ENCODE measurements at places on chromosomes 4 and X.
A peak's percentile ranks its signal among the peaks of the same experiment; 100 is the strongest.

- DNase-seq = peak; percentile 3
Measured at GRCh38 chrX:75038925-75039324, 113.7 kb upstream of the NEXMIF start.

- DNase-seq = no peak
Measured at GRCh38 chr4:103664436-103665075, 55.2 kb downstream of the TACR3 start.

GRCh38 chr4:102525097-102525496, 23.9 kb downstream of the NFKB1 start:
- no peak for DNase-seq

- no peak for DNase-seq
Measured at GRCh38 chrX:24023544-24023943, 3.4 kb downstream of the KLHL15 start.

DNA sequence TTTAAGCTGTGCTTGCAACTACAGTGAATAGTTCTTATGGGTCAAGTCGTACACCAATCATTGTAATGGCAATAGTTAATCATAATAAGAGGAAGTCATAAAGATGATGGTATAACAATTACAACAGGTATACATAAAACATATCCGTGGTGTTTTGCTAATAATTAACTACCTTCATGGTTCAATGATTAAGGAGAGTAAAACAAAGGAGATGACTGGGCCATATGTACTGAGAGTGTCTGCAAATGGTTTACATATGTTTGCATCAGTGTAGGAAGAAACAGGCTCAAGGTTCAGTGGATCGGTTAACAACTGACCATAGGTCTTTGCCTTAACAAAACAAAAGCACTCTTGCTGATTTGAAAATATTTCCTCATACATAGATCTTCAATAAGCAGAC, 253.0 kb downstream of the COX7B2 start:
- DNase-seq = no peak

- DNase-seq = no peak
Measured at GRCh38 chr4:137960371-137961050, 281.6 kb downstream of the SLC7A11 start.

DNA sequence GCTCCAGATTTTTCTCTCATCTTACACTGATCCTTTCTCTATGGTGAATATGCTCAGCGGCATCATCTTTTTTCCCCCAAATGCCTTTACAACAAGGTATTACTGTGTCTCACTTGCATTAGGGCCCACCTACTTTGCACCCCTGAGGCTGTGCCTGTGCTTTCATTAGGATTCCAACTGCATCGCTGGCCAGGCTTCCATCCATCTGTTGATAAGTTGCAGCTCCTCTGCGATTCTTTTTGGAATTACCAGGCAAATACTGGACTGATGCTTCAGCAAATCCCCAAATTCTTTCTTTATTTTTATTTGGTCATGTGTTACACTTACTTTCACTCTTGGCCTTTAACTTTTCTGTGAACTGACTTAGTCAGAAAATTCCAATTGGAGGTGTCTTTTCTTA, 77.3 kb downstream of the AFF2 start:
- no peak for DNase-seq

DNA sequence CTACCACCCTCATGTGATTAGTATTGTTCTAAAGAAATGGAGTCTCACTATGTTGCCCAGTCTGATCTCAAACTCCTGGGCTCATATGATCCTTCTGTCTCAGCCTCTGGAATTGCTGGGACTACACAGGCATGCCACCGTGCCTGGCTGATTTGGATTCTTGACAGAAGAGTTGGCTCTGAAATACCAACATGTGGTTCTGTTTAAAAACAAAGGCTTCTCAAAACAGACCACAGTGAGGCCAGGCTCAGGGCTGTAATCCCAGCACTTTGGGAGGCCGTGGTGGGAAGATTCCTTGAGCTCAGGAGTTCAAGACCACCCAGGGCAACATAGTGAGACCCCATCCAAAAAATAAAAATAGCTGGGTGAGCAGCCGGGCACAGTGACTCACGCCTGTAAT, 126.7 kb downstream of the DHRSX start:
- DNase-seq = no peak

- DNase-seq = no peak
Measured at GRCh38 chrX:151762802-151763201, 28.3 kb downstream of the CNGA2 start.

- DNase-seq = no peak
Measured at GRCh38 chr4:2937146-2937857, 25.9 kb downstream of the NOP14 start.

- DNase-seq = no peak
Measured at GRCh38 chrX:93585661-93586060, 87.7 kb downstream of the NAP1L3 start.

DNA sequence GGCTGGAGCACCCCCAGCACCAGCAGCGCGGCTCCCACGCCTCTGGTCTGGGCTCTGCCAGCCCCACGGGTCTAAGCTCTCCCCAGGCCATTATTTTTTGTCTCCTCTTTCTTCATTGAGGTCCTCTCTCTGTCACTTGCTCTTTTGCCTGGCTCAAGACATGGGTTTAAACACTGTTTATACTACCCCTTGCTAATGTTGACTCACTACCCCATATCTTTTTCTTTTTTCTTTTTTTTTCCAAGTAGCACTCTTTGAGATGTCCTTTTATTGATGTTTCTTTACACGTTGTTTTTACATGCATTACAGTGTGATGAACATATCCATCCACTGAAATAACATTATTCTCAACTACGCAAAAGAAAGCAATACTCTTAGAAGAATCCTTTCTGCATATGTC, 1.7 kb upstream of the ERVMER34-1 start:
- no peak for DNase-seq

DNA sequence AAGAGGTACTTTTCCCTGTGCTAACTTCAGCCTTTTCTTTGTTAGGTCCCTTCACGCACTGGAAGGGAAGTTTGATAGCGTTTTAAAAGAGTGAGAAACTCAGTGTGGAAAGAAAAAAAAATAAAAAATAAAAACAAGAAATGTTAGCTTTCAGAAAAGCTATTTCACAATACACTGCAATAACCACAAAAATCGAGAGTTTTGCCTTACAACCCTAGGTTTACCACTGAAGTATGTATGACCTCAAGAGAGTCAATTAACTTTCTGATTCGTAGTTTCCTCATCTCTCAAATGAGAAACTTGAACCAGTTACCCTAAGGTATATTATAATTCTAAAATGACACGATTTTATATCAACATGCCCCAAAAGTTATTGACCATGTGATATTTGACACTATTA, 93.9 kb upstream of the JADE1 start:
- DNase-seq = no peak

- no peak for DNase-seq
Measured at GRCh38 chrX:129529685-129530281, 6.5 kb upstream of the SMARCA1 start.

DNA sequence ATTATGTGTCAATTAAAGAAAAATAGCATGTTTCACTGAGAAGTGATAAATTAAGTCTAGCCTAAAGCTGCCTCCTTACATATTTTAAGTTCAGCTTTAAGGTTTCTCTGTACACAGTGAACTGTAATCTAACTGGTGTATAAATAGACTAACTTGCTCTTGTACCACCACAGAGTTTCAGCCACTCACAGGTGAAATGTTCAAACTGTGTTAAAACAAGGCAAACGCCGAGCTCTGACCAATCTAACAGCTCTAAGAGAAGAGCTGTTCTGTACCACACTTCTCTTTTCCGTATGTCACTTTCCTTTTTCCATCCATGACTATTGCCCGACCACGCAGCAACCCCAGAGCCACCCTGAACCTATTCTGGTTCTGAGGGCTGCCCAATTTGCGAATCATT, 64.5 kb downstream of the DCHS2 start:
- DNase-seq = no peak

- DNase-seq = no peak
Measured at GRCh38 chr4:140755774-140756318, 339 bp downstream of the TBC1D9 start.

DNA sequence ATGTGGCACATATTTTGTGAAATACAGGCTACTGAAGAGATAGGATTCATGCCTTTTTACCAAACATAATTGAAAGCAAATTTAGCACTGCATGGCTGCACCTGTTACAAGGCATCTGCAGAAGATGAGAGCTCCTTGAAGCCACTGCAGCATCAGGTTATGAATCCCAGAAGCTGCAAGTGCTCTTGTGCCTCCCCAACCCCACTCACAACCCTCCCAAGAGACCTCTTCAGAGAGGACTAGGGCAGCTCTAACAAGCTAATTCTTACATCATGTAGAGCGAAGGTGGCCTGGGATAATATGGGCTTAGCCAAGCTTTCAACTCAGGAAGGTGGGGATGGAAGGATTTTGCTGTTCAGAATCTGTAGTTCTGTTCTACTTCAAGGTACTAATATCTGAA, 27.2 kb downstream of the MFAP3L start:
- no peak for DNase-seq

DNA sequence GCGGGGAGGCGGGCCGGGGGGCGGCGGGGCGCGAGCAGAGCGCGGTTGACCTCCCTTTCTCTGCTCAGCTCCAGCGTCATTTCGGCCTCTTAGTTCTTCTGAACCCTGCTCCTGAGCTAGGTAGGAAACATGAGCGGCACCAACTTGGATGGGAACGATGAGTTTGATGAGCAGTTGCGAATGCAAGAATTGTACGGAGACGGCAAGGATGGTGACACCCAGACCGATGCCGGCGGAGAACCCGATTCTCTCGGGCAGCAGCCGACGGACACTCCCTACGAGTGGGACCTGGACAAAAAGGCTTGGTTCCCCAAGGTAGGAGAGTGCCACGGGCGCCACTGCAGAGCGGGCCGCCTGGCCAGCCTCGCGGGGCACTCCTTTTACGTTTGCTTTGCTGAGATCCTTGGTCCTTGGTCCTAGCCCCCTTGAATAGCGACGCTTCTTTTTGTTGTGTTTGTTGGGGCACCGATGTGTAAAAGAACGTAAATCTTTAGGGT, at the start of gene HTATSF1:
Gene HTATSF1, plus strand, starts transcription at position 37 of the 497 bp plus-strand sequence. Its CDS starts 93 bp downstream, at position 130.
- no peak for DNase-seq

- DNase-seq = no peak
Measured at GRCh38 chr4:188986271-188986689, 847.0 kb downstream of the TRIML1 start.

- DNase-seq = no peak
Measured at GRCh38 chrX:9897761-9898161, 69.4 kb upstream of the CLDN34 start.

DNA sequence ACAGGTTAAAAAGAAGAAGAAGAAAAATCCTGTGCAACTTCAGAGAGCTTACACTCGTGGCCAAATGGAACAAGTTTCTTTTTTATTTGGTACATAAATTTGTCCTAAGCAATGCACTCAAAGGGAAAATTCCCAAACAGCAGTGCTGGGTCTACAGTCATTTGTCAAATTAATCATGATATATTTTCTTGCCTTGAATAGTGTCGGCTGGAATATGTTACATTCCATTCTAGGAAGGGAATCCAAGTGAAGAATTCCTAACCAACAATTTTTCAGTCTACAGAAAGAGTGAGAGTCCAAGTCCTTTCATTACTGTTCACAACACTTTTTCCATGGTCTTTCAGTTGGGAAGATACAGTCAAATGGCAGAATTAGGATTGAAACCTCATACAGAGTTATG, 63.9 kb downstream of the HAND2 start:
- no peak for DNase-seq

- DNase-seq = no peak
Measured at GRCh38 chr4:15132739-15133138, 130.5 kb downstream of the CPEB2 start.

DNA sequence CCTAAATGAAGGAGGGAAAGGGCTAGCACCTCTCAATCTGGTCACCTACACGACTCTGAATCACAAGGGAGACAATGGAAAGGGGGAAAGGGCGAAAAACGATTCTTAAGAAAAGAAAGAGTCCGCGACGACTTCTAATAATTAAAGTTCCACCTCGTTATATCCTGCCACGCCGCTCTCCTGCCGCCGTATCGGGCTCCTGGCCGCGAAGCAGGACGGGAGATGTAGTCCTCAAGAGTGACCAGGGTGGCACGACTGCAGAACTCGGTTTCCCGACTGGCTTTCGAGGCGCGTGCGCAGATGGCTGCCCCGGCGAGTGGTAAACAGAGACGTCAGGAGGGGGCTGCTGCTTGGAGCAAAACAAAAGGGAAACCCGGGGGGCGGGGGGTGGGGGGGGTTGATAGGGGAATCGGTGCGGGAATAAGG, at the start of gene FOXO4:
Gene FOXO4, plus strand, starts transcription at position 297 of the 426 bp plus-strand sequence. CDS start 678 bp downstream, outside the sequence.
- peak; percentile 85 for DNase-seq

DNA sequence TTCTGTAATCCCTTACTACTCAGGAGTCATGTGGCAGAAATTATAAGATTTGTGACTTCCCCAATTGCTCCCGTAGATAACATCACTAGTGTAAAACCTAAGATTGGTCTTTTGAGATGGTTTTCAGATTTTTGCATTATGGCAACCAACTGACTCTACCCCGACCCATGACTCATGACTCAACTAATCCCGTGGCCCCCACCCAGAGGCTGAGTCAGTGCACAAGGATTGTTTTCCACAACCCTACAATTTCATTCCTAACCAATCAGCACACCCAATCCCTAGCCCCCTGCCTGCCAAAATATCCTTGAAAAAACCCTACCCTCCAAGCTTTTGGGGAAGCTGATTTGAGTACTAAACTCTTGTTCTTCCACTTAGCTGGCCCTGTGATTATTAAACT, 109.4 kb upstream of the FAM9C start:
- DNase-seq = no peak

GRCh38 chr4:126221717-126222340, 907.1 kb downstream of the FAT4 start:
- no peak for DNase-seq

DNA sequence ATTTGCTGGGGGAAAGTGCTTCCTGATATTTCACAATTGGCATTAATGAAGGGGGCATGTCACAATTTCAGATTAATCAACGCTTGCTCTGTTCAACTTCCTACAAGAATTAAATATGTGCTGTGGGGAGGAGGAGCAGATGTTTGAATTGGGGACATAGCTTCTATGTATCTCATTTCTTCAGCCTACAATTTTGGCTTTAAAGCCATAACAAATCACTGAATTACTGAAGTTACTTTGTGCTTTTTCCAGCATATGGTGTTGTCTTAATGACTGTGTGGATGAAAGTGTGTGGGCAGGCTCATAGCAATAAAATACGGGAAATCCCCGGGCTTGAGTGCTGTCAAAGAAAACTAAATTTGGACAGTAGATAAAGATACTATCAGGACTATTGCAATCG, 813 bp downstream of the TLR7 start:
- DNase-seq = no peak

GRCh38 chr4:25950461-25951389, 36.7 kb downstream of the SMIM20 start:
- no peak for DNase-seq

DNA sequence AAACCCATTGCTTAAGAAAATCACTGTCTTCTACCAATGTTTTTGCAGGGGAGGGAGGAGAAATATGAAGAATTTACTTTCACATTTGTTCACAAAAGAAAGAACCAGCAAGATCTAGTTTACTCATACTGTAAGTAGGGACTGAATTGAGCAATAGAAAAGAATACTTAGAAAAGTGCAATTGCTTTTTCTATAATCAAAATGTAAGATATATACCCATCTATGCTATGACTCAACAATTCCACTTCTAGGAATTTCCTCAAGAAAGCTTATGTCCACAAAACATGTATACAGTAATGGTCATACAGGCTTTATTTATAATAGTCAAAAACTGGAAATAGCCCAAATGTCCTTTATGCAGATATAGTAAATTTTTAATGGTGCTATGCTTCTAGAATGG, 196.4 kb downstream of the LRBA start:
- DNase-seq = no peak

GRCh38 chr4:182343453-182343852, 100.3 kb downstream of the TENM3 start:
- no peak for DNase-seq

Measured in stimulated activated CD4-positive, alpha-beta T cell treated with anti-CD3 and anti-CD28 coated beads, TNF-alpha, amount 100 ng/mL, for 24 hours (primary cell).